ENCODE measurements at places on chromosomes 16 and 17.

GRCh38 chr16:67594956-67595355 is 32.6 kb downstream of the CTCF start:
- no peak for DNase-seq

DNA sequence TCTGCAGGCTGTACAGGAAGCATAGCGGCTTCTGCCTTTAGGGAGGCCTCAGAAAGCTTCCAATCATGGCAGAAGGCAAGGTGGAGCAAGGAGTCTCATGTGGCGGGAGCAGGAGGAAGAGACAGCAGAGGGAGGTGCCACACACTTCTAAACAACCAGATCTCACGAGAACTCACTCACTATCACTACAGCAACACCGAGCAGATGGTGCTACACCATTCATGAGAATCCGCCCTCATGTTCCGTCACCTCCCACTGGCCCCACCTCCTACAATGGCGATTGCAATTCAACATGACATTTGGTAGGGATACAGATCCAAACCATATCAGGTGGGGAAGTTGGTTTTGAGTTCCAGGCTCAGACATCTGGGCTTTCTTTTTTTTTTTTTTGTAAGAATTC is 31.9 kb upstream of the NUDT7 start:
- DNase-seq, result no peak

DNA sequence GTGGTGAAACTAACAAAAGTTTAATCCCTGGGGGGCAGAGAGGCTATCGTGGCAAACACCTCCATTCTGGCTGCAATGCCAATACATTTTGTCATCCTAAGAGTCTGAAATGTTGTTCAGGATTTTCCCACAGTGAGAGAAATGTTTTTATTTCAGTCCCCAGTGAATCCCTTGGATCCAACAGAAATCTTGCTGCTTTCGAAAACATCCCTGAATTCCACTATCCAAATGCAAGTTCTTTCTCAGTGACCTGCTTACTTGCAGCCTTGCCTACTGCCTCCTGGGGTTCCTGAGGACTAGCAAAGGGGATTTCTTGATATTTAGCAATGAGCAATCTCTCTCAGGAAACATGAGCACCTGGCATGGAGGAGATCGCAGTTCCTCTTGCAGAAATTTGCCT is 202.1 kb upstream of the IRX3 start:
- DNase-seq, result no peak

DNA sequence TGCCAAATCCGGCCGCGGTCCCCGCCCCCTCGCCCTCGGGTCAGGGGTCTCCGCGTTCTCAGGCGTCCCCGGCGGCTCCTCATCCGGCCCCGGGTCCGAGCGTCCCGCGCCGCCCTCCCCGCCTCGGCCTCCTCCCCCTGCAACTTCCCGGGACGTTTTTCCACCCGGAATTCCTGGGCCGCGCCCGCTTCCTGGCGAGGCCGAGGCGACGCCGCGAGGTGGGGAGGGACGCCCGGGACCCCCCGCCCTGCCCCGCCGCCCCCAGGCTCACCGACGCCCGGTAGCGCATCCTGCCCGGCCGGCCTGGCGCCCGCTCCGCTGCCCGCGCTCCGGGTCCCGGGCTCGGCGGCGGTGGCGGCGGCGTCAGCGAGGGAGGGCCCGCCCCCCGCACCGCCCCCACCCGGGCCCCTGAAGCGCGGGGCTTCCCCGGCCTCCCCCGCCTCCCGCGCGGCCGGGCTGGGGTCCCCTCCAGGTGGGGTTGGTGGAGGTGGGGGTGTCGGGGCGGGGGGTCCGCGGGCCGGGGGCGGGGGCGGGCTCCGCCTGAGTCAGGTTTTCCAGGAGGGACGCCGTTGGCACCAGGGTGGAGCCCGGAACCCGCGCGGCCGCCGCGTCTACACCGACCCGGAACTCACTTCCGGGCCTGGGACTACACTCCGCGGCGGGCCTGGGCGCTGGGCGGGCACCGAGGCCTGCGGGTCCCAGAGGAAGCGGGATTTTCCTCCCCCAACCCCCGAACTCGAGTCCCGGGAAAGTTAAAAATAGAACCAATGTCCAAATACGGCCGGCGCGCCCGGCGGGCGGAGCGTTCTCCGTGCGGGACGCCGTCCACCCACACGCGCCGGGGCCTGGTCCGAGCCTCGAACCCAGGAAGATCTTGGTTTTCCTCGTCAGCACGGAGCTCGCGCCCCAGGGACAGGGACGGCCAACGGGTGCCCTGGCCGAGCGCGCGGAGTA is 6.8 kb downstream of the MYO1C start:
- peak; percentile 88 for DNase-seq

DNA sequence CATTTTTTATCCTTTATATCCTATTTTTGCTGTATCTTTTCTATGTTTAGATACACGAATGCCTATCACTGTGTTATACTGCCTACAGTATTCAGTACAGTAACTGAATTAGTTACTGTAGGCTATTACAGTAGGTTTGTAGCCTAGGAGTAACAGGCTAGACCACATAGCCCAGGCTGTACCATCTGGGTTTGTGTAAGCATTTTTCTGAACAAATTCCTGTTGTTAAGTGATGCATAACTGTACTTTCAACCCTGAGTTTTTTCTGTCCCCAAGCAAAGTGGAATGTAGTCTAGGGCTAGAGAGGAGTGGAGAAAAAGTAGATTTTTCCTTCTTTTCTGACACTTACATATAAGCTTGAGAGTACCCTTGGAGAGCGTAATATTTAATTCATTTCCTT is 282.1 kb downstream of the HS3ST3B1 start:
- DNase-seq, result no peak

DNA sequence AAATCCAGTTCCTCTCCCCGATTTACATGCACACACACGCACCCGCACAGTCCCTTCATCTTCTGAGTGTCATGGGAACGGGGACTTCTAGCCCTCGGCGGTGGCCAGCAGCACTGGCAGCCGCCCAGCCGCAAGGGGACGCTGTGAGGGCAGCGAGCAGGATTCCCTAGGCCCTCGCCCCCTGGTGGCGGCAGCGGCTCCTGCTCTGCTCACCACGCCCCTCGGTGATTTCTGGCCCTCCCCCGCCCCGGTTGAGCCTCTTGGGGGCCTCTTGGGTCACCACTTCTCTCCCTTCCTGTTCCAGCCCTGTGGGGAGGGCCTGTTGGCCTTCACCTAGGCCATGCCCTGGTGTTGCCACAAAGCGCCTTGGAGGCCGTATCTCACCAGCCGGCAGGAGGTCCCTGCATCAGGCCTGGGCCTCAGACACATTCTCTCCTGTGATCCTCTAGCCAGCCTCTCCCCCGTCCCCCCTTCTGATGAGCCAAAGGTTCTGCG is 75.2 kb upstream of the KSR1 start:
- peak; percentile 89 for DNase-seq

DNA sequence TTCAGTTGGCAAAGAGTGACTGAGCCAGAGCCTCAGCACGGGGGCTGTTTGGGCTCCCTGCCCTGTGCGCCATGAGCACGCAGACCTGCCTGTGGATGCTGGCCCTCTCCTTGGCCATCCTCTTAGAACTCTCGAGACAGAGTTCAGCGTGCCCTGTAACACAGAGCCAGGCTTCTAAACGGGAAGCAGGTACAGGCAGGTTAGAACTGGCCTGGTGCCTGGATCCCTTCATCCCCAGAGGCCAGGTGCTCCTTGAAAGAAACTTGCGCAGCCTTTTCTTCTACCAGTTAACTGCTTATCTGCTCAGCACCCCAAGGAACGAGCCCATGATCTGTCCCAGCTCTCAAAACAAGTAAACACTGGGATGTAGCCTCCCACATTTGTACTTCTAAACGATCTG is 6.9 kb downstream of the CCNF start:
- DNase-seq, result no peak

DNA sequence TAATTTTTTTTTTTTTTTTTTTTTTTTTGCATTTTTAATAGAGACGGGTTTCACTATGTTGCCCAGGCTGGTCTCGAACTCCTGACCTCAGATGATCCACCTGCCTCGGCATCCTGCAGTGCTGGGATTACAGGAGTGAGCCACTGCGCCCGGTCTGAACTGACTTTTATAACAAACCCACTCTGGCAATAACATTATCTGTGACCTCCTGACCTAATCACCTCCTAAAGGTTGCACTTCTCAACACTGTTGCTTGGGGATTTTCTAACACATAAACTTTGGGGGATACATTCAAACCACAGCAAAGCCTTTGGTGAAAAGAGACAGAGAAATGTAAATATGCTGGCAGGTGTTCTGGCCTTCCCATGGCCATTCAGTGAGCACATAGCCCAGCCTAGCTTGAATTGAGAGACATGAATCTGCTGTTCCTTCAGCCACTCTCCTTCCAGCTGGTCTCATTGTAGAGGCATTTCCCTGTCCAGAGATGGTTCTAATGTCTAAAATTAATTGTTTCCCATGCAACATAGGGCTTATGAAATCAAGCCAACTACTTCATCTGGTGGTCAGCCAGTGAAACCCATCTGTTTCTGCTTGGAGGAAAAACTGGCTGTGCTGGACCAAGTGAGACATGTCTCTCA is 28.3 kb downstream of the LYRM1 start:
- DNase-seq, result no peak

DNA sequence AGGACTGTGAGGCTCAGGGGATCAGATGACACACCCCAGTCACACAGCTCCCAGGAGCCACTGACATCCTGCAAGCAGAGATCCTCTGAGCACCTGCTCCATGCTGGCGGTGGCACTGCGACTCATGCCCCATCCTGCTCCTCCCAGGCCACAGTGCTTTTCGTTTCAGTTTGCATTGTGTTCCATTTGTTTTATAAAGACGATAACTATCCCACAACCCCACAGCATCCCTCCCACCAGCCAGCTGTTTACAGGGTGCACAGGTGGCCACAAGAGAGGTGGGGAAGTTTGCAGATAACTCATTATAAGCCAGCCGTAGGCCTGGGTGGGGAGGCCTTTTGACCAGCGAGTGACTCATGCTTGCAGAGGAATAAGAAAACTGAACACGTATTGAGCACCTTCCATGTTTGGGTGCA is 28.2 kb downstream of the BCO1 start:
- DNase-seq, result no peak

GRCh38 chr17:80980397-80981061 is 11.1 kb upstream of the CHMP6 start:
- no peak for DNase-seq

- no peak for DNase-seq
These were observed 6.4 kb upstream of the MYO1C start for GRCh38 chr17:1498869-1499268.

- no peak for DNase-seq
These were observed 32.1 kb downstream of the USP43 start for GRCh38 chr17:9677411-9677810.

DNA sequence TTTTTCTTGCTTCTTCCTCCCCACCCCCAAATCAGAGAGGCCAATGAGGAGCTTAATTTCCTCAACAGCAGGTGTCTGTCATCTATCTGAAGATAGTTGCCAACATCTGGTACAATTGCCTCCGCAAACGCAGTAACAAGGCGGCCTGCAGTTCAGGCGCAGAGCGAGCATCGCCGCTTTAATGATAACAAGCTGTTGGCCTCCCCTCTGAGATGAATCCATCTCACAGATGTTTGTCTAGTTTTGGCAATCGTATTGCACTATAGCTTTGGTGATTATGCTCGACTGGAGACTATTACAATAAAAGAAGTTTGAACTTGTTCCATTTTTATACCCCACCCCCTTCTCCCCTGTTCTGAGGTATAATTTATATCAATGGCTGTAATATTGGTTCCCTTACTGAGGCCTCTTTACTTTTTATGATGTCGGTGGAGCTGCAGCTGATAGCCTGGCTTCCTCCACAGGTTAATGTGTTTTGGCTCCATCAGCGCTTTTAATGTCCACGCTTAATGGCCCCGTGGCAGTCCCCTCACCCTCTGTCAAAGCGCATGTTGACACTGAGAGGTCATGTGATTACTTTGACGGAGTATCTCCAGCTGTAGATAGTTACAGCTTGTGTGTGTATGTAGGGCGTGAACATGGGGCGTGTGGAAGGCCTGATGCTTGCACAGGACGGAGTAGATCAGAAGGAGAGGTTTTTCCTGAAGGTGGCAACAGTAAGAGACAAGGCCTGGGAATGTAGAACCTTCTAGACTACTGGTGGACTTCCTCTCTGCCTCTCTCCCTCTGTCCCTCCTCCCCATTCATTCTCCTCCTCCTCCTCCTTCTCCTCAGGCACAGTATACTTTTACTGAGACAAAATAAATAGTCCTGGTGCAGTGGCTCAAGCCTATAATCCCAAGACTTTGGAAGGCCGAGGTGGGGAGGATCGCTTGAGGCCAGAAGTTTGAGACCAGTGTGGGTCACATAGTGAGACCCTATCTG is 164.7 kb downstream of the MSI2 start:
- DNase-seq, result peak; percentile 79

DNA sequence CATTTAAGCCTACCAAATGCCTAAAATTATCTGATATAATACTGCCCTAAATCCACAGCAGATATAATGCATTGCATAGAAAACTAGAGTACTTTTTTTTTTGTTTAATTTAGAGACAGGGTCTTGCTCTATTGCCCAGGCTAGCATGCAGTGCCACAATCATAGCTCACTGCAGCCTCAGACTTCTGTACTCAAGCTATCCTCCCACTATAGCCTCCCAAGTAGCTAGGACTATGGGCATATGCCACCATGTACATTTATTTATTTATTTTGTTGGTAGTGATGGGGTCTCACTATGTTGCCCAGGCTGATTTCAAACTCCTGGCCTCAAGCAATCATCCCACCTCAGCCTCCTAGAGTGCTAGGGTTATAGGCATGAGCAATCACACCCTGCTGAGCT is 20.0 kb downstream of the BRCA1 start:
- DNase-seq, result no peak

DNA sequence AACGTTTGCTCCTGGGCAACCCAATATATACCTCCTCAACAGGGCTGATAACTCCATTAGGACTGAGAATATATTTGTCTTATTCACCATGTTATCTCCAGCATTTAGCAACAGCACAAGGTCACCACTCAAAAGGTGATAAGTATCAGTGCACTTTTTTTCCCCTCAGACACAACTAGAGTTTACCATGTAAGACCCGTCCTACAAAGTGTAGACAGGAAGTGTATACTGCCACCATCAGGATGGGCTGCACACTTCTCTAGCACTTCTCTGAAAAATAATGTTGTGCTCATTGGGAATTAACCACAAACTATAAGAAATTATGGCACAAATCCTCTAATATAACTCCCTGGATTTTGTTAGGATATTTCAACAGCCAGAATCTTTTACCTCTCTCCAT is 5.7 kb upstream of the VAT1L start:
- DNase-seq, result peak; percentile 31

DNA sequence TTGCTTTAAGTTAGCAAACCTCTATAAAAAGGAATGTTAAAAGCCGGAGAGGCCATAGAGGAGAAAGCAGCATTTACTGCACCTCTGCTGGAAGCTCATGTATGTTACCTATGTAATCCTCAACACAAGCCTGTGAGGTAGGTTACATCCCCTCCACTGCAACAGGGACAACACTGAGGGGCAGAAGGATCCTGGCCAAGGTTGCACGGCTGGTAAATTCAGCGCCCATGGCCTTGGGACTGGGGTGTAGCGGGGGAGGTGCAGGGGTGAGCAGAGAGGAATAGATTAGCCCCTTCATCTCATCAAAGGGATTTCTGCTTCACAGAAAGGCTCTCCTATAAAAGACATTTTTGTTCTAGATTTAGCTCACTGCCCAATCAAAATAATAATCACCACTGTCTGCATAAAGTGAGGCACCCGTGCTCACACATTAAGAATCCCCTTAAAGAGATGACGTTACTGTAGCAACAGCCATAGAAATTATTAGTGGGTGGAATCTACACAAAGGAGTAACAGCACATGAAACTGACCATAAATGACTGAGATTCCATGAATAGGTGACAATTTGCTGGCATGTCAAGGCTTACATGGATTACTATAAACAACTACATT is 3.3 kb downstream of the ZCCHC14 start:
- no peak for DNase-seq

- peak; percentile 82 for DNase-seq
These were observed 2.5 kb upstream of the VASN start for GRCh38 chr16:4369007-4369733.

Measured in SK-N-SH (cell line).